ENCODE measurements at places on chromosomes 13 and 19.
A peak's percentile ranks its signal among the peaks of the same experiment; 100 is the strongest.

- no peak for DNase-seq
Measured at GRCh38 chr19:14616407-14616806, 33.5 kb downstream of the CLEC17A start.

DNA sequence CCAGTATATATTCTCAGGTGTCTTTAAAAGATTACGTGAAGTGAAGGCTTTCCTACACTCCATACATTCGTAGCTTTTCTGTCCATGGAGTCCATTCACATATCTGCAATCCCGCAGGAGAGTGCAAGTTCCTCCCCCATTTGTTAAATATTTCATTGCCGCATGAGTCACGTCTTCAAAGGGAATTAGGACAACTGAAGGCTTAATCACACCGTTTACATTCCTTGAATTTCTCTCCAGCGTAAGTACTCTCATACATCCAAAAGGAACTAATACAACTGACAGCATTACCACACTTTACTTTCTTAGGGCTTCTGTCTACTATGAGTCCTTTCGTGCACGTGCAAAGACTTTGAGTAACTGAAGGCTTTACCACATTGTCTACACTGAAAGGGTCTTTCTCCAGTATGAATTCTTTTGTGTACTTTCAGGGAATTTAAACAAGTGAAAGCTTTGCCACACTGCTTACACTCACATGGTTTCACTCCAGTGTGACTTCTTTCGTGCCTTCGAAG lies 29.0 kb upstream of the ZNF564 start:
- no peak for DNase-seq

GRCh38 chr13:79295906-79296706 lies 109.9 kb downstream of the RBM26 start:
- DNase-seq: no peak

- no peak for DNase-seq
Measured at GRCh38 chr19:40588926-40589569, 12.1 kb upstream of the LTBP4 start.

GRCh38 chr19:33301144-33301899 lies 1.0 kb downstream of the CEBPA start:
- no peak for DNase-seq

DNA sequence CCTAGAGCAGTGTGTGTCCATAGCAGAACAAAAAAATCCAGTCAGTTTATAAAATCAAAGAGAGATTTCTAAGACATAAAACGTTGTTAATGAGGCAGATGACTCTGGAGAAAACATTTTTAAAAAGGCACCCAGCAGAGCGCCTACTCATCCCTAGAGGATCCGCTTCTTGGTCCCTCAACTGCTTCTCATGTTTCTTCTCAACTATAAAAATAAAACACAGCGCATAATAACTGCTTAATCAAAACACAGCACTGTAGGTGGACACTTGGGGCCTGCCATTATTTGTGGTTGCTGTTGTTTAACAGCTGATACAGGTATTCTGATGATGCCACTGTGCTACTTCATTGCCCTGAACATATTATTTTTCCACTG lies 347.9 kb downstream of the FGF9 start:
- DNase-seq: no peak

DNA sequence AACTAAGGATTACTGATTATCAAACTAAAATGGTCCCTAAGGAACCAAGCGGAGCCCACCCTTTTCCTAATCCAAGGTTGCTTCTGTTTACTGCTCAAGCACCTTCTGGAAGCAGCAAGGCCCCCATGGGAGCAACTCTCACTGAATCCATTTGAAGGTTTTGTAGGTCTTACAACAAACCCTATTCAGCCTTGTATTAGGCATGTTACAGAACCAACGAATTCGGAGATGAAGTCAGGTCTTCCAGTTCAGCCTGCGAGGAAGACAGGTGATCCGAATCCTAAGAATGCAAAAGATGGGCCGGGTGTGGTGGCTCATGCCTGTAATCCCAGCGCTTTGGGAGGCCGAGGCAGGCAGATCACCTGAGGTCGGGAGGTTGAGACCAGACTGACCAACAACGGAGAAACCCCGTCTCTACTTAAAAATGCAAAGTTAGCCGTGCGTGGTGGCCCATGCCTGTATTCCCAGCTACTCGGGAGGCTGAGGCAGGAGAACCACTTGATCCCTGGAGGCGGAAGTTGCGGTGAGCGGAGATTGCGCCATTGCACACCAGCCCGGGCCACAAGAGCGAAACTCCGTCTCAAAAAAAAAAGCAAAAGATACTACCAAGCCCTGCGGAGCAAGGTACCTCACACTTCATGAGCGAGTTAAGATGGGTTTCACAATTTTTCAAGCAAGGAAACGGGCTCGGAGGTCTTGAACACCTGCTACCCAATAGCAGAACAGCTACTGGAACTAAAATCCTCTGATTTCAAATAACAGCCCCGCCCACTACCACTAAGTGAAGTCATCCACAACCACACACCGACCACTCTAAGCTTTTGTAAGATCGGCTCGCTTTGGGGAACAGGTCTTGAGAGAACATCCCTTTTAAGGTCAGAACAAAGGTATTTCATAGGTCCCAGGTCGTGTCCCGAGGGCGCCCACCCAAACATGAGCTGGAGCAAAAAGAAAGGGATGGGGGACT lies 609 bp downstream of the ZAR1L start:
- no peak for DNase-seq

GRCh38 chr19:18339723-18340122 lies 675 bp upstream of the PGPEP1 start:
- DNase-seq: no peak

DNA sequence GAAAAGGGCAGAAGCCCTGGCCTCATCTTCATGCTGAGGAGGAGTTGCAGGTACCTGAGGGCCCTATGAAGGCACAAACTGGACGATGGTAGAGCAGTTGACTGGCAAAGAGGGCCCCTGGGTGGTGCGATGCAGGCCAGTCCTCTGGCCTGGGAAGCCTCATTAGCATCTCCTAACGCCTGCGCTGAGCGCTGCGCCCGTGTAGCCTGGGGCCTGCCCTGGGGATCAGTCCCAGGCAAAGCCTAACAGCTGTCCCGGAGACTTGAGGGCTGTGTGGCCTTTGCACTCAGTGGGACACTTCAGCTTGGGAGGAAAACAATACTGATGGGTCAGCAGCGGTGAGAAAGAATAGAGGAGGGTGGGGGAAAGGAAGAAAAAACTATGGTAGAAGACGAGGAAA lies 187.7 kb downstream of the RAP2A start:
- DNase-seq: no peak

DNA sequence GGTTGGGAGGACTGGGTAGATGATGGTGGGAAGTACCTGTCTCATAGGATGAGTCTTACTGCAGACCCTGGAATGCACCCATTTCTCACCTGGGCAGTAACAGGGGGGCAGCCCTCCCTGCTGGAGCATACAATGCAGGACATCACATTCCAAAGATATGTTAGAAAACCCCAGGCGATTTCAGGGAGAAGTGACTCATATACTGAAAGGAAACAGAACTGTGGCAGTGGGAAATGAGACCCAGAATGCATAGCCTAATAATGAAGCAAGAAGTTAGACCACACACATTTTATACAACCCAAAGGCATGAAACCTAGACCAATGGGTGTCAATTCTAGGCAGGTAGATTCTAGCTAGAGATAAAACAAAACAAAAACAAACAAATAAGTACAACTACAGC lies 402.7 kb downstream of the IRS2 start:
- no peak for DNase-seq

DNA sequence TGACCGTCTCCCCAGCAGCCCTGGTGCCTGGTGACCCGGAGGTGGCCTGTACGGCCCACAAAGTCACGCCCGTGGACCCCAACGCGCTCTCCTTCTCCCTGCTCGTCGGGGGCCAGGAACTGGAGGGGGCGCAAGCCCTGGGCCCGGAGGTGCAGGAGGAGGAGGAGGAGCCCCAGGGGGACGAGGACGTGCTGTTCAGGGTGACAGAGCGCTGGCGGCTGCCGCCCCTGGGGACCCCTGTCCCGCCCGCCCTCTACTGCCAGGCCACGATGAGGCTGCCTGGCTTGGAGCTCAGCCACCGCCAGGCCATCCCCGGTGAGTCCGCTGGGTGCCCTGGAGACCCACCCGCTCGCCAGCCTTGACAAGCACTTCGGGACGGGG lies 2.2 kb downstream of the MADCAM1 start:
- no peak for DNase-seq

DNA sequence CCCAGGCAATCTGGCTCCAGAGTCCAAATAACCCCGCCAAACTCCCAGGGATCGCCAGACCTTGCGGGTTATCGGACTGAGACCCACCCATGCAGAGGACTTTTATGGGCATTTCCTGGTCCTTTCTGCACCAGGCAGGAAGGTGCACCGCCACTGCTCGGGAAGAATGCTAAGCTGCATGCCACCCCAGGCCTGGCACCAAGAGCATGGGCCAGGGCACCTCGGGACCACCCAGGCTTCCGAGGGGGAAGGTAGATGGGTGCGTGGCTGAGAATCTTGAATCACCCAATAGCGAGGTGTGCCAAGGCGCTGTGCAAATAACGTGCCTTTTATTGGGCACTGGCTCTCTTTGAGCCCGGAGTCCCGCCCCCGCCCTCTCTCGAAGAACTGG lies 422 bp upstream of the ZNF575 start:
- no peak for DNase-seq

DNA sequence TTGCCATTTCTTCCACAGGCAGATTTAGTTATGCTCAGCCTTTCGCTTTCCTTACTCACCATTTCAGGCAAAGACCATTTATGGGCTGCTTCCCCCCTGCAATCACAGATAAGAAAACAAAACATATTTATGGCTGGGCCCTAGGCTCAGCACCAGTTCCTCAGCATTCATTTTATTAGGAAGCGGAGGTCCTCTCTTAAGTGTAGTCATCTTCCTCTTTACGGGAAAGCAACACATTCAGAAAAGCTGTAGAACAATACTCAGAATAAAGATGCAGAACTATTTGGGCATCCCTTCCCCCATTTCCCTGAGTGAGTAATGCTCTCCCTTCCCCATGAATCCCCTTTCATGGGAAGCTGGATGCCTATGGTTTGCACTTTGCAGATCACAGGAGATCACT lies 27.9 kb downstream of the FLT1 start:
- DNase-seq: no peak

GRCh38 chr19:5113633-5114586 lies 145.0 kb downstream of the KDM4B start:
- DNase-seq: no peak

DNA sequence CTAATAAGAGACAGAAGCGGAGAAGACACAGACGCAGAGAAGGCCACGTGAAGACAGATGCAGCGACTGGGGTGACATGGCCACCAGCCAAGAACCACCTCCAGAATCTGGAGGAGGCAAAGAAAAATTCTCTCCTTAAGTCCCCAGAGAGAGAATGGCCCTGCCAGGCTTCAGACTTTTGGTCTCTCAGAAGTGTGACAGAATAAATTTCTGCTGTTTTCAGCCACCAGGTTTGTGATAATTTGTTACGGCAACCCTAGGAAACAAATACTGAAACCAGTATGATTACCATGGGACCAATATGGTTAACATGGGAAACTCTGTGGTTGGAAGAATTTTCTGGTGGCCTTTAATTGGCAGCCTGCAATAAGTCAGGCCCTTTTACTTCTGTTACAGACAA lies 63.9 kb upstream of the DOCK9 start:
- no peak for DNase-seq

GRCh38 chr19:10921199-10921909 lies 7.1 kb downstream of the YIPF2 start:
- DNase-seq: no peak

GRCh38 chr13:60838581-60838980 lies 441.6 kb downstream of the TDRD3 start:
- DNase-seq: no peak

DNA sequence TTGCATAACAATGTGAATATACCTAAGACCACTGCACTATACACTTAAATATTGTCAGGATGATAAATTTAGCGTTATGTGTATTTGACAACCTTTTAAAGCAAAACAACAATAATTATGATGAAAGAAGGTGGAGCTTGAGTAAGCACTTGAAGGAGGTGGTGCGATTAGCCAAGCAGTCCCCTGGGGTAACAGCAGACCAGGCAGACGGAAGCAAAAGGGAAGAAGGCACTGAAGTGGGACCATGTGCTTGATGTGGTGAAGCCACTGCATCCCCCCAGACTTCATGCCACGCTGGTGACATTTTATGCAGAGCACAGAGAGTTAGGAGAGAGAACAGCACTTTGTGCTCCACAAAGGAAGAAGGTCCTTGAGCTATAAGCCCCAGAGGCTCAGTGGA lies 58.3 kb upstream of the ZNF507 start:
- no peak for DNase-seq

DNA sequence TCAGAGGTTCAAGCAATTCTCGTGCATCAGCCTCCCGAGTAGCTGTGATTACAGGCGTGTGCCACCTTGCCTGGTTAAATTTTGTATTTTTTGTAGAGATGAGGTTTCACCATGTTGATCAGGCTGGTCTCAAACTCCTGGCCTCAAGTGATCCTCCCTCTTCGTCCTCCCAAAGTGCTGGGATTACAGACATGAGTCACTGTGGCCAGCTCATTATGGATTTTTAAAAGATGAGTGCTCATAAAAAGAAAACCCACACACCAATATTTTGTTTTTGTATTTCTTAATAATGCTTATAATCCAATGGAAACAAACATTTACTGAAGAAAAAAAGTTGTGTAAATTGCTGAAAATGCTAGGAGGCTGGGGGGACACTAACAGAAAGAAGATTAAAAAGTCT lies 5.0 kb upstream of the MICU2 start:
- DNase-seq: no peak

GRCh38 chr19:11576227-11576626 lies 1.2 kb downstream of the ACP5 start:
- DNase-seq: no peak

GRCh38 chr19:46515290-46515609 lies 19.6 kb upstream of the PNMA8B start:
- DNase-seq: no peak

DNA sequence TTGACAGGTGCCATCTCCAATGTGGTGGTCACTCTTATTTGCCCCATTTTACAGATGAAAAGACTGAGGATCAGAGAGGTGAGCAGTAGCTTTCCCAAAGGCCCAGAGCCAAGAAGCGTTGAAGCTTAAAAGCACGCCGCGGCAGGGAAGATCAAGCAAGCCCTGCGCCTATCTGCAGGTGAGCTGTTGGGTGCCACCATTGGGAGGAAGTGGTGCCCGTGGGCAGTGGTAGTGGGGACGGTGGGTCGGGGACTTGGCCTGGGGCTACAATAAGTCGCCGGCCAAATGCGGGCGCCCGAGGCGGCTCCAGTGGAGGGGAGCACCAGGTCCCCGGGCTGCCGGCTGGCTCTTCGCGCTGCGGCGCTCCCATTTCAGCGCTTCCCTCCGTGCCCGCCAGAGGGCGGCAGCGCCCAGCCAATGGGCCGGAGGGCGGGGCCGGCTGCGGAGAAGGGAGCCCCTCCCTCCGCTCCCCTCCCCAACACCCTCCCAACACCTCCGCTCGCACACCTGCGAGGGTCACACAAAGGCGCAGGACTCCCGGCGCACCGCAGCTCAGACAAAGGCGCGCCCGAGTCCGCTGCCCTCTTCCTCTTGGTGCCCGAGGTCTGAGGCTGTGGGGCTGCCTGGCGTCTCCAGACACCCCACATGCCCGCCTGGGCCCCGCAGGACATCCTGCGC lies 744 bp upstream of the POU2F2 start:
- peak; percentile 9 for DNase-seq

GRCh38 chr19:32105527-32106310 lies 239.7 kb upstream of the ZNF507 start:
- DNase-seq: no peak

GRCh38 chr19:39974377-39975155 lies 3.6 kb downstream of the PSMC4 start:
- DNase-seq: no peak
